ENCODE measurements at places on chromosomes 12 and 14.

DNA sequence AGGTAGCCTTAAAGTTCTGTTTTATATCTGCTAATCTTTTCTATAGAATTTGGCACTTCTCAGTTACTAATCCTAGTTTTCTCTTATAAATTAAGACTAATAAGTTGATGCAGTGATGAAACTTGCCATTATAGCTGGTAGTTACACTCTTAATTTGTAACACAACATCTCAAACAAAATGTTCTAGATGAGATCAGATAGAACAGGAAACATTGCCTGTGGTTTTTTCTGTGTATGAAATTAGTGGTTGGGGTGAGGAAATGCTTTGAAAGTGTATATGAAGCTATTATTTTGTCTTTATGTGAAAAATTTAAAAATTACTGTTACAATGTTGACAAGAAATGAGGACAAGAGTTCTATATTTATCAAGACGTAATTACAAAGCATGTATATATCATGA, 91.9 kb downstream of the PCNX1 start:
- no peak for DNase-seq

DNA sequence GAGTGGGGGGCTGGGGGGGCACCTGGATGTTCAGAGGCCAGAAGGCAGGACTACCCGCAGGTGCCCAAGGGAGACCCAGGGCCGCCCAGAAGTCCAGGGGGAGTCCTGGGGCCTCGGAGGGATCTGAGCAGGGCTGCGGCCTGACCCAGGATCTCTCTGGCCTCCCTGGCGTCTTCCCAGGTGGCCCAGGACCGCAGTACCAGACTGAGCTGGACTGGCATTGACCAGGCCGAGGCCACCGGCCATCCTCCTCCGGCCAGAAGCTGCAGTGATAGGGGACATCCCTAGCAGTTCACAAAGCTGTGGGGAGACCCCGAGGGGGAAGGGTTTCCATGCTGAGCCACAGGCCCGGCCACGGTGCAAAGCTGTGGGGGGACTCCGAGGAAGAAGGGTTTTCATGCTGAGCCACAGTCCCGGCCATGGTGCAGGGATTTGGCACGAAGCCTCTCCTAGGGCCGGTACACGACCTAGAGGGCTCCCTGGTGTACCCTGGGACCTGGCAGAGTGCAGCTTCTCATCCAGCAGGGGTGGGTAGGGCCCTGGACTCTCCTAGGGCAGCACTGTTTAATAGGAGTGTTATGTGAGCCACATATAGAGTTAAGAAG, 24.4 kb downstream of the FBRSL1 start:
- no peak for DNase-seq

- no peak for DNase-seq
Observed at GRCh38 chr12:131383291-131383690, 327.6 kb upstream of the SFSWAP start.

DNA sequence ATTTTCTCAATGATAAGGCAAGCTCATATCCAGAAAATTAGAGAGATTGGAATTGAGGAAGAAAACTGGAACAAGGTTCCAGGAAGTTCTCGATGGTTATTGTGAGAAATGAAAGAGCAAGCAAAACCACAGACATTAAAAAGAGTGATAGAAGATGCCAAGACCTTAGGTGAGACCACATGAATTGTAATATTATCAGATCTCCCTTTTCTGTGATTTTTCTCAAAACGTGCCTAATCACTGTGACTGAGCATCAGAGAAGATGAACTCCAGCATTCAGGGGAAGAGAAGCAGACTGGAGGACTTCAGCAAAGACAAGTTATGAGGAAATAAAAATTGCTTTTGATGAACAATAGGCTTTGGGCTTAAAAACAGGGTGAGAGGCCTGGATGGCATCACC, 278.8 kb downstream of the SOX5 start:
- no peak for DNase-seq

- DNase-seq = no peak
Observed at GRCh38 chr12:1670358-1671268, 20.3 kb upstream of the ADIPOR2 start.

DNA sequence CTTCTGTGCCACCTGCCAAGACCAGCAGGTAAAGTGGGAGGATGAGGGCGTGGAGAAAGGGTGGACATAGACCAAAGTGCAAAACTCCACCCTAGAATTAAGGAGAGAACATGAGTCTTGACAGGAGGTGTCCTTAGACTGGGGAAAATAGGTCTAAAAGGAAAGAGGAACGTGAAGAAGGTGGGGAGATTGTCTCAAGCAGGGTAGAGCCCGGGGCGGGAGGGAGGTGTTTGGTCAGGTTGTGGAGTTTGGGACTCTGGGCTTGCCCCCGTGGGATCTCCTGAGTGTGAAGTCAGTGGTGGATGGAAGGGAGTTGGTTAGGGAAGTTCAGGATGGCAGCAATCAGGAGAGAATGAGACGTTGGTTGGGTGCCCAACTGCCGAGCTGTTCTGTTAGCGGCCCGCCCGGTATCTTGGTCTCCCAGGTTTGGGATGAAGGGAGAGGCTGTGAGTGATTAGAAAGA, 386 bp downstream of the DGKA start:
- DNase-seq = no peak
